ENCODE measurements at places on chromosomes 1 and 21.

- DNase-seq = no peak
Measured at GRCh38 chr1:55316502-55316901, 101.3 kb upstream of the USP24 start.

DNA sequence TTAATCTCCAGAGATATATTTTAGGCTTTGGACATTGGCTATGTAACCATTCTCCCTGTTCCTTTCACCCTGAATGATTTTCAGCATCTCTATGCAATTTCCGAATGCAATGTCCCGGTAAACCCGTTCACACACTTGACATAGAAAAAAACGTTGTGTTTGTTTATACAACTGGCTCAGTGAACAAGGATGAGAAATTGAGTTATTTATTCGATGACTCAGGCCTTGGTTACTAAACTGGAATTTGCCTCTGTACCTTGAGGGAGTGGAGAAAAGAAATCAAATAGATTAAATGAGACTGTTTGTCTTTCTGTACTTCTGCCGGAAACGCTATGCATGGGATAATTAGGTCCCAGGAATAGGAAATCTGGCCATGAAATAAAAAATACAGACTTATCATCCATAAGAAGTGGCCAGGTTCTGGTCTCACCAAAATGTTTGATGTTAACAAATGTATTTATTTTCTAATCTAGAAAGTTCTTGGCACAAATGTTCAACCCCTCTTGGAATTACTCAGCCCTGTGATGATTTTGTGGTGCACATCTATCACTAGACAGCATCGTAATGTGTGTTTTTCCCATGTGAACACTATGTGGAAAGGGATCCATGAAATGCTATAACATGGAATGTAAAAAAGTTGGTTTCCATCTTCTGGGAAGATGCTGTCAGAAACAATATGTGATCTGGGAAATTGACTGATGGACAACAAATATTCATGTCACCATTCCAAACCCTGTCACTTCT is 253.9 kb downstream of the DUSP10 start:
- DNase-seq = no peak

DNA sequence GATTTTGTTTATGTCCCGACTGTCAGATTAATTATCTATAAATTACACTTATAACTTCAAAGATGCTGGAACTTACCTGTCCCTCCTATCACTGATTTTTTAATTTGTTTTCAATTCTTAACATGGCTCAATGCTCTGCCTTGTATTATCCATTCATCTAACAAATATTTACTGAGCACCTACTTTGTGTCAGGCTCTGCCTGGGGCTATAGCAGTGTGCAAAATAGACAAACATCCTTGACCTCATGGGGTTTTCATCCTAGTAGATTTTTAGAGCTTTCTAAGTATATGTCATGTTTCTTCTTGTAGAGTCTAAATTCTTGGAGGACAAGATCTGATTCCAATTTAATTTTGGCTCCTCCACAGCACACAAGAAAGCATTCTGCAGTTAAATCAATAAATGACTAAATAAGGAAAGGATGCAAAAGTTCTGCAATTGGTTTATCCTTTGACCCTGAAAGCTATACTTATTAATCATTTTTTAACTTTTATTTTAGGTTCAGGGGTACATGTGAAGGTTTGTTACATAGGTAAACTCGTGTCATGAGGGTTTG is 10.8 kb upstream of the SMYD2 start:
- DNase-seq = no peak

GRCh38 chr21:14699433-14700407 is 153.6 kb upstream of the SAMSN1 start:
- DNase-seq = no peak

DNA sequence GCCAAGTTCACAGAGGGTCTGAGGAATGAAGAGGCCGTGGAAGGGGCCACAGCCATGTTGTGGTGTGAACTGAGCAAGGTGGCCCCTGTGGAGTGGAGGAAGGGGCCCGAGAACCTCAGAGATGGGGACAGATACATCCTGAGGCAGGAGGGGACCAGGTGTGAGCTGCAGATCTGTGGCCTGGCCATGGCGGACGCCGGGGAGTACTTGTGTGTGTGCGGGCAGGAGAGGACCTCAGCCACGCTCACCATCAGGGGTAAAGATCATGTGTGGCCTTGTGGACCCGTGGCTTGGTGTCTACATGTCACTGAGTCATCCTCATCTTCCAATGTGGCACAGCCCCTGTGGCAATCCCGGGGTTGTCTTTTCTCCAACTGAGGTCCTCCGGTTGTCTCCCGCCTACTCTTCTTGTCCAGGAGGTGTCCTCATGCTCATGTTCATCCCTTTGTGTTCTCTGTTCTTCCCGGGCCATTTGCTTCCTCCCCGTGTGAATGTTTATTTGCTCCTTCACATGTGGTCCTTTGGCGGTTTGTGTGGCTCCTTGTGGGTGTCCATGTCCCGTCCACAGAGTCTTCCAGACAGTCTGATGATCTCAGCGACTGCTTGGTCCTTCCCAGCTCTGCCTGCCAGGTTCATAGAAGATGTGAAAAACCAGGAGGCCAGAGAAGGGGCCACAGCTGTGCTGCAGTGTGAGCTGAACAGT is 84.2 kb downstream of the OBSCN start:
- DNase-seq = no peak

- DNase-seq = peak; percentile 88
Measured at GRCh38 chr1:153490272-153491051, 30.0 kb upstream of the S100A7 start.

DNA sequence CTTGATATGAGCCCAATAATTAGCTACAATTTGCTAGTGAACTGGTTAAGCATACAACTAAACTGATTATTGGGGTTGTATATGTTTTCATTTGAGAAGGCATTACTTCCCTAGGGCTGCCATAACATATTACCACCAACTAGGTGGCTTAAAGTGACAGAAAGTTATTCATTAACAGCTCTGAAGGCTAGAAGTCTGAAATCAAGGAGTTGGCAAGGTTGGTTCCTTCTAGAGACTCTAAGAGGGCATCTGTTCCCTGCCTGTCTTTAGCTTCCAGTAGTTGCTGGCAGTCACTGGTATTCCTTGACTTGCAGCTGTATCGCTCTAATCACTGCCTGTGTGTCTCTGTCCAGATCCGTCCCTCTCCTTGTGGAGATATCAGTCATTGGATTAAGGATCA is 86.3 kb downstream of the LHX9 start:
- no peak for DNase-seq

GRCh38 chr21:42781971-42782722 is 97.2 kb downstream of the WDR4 start:
- DNase-seq = no peak

GRCh38 chr1:232669981-232670747 is 40.2 kb upstream of the SIPA1L2 start:
- no peak for DNase-seq

GRCh38 chr1:94727846-94728715 is 92.1 kb upstream of the SLC44A3 start:
- no peak for DNase-seq

- DNase-seq = no peak
Measured at GRCh38 chr1:5972198-5972520, 20.1 kb downstream of the NPHP4 start.

Measured in NCI-H1092 (cell line).